ENCODE measurements at places on chromosomes 6 and 20. TPM values are rescaled to one million over a fixed set of nuclear protein-coding genes. Genes with fewer than 3 reads are reported as not detected.
A peak's percentile ranks its signal among the peaks of the same experiment; 100 is the strongest.

- no peak for DNase-seq
Measured at GRCh38 chr20:37518606-37519507, 2.2 kb upstream of the NNAT start.

- no peak for DNase-seq
Measured at GRCh38 chr6:12078014-12078413, 65.9 kb downstream of the HIVEP1 start.

- no peak for DNase-seq
Measured at GRCh38 chr6:56483929-56484328, 158.8 kb downstream of the DST start.

DNA sequence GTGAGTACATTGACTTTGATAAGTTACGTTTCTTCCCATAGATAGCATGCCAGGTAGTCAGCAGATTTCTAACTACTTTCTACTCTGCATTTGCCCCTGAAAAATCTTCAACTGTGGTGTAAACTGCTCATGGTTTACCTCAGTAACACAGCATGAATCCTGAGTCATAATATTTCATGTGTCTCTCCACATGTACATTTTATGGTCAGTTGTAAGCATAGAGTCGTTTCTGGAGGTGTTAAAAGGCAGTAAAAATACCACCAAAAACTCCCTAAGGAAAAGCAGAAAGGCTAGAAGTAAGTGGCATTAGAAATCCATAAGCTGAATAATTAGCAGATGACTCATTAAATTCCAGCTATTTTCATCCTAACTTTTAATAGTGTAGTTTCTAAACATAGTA, 4.1 kb upstream of the GPR63 start:
- DNase-seq, result no peak

DNA sequence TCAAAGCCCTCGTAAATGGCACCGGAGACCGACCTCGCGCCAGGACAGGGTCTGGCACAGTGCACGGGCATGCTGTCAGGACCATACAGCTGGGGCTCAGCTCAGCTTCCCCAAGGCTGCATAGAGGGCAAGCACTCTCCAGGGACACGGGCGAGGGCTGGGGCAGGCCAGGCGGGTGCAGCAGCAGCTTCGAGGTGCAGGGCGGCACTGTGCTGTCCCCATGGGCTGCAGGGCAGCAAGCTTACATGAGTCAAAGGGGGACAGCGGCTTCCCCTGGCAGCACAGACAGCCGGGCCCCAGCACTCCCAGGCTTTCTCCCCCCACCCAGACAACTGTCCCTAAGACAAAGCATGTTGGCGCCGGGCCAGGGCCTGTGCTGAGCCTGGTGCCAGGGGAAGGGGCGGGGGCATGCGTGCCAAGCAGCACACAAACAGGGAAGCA, 25.7 kb downstream of the PSMG4 start:
- DNase-seq, result no peak

GRCh38 chr6:92723390-92723931, 695.9 kb downstream of the EPHA7 start:
- no peak for DNase-seq

- DNase-seq, result peak; percentile 68
Measured at GRCh38 chr6:122730775-122731386, 48.6 kb upstream of the FABP7 start.

DNA sequence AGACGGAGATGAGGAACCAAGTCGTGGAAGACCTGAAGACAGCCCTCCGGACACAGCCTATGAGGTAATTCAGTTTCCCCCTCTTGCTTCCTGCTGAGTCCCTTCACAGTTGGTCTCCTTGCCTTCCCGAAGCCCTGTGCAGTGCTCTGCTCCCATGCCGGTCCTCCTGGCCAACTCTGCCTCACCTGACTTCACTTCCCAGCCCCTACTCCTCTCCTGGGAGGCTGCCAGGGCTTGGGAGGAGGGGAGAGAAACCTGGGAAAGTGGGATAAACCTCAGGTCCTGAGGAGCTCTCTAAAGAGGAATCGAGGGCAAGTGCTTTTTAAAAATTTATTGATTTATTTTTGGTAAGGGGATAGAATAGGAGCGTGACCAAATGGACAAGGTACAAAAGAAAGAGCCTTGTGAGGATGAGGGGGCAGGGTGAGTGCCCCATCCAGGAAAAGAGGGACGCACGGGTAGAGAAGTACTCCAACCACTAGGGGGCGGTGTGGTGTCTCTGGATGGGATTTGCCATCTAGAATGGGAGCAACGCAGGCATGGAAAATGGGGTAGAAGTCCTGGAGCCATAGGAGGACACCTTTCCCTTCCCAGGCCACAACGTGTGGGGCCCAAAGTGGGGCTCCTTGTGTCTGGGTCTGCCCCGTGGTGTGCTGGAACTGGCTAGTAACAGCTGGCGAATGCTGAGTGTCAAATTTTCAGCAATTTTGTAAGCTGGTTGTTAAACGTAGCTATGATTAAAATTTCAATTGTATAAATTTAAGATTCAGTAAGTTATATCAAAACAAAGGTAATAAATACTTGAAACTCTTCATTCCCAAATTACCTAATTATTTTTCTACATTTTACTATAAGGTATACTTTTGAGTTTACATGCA, 69.0 kb downstream of the MOCS1 start:
- DNase-seq, result peak; percentile 86

DNA sequence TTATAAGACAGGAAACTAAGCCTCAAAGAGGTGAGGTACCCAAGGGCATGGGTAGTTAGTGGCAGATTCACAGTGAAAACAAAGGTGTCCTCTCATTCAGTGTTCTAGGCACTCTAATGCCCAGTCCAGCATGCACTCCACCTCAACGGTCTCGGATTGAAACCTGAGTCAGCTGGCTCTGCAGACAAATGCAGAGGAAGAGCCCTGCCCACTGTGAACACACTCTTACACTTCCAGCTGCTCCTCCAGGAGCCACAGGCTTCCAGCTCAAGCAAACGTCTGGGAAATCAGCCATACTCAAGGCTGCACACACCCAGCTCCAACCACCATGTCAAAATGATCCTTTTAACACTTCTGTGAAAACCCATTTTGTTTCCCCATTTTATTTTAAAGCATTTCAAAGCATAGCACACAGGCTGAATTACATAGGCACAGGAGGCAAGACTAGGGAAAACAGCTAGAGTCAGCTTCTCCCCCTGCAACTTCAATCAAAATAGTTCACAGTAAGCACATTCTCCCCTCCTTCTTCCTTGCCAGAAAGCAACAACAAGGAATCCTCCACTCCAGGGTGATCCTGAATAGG, 3.0 kb upstream of the IL17A start:
- DNase-seq, result no peak

DNA sequence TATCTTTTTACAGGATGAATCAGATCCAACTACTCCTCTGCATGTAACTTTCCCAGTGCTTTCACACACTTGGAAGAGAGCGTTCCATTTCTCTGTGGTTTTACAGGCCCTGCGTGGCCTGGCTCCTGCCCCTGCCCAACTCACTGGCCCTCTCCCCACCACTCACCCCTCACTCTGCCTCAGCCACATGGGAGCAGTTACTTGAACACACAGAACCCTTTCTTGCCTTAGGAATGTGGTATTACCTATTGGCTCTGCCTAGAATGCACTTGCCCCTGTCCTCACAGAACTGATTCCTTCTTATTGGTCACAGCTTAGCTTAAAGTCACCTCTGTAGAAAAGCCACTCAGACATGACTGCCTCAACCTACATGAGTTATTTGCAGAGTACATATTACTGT, 108.4 kb downstream of the CRYBG1 start:
- no peak for DNase-seq

DNA sequence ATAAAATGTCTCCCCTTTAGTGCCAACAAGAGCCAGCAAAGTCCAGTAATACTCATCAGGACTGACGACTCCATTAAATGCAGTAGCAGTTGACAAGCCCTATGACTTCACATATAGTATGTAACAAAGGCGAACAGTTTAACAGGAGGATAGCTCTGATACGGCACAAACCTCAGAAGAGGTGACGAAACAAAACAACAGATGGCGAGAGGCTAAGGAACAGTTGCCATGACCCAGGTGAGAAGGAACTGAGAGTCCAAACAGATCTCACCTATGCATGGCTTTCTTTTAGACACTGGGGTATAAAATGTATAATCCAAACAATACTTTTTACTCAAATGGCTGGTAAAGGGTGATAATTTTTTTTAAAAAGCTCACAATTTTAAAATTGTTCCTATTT, 37.1 kb downstream of the SYNE1 start:
- no peak for DNase-seq

DNA sequence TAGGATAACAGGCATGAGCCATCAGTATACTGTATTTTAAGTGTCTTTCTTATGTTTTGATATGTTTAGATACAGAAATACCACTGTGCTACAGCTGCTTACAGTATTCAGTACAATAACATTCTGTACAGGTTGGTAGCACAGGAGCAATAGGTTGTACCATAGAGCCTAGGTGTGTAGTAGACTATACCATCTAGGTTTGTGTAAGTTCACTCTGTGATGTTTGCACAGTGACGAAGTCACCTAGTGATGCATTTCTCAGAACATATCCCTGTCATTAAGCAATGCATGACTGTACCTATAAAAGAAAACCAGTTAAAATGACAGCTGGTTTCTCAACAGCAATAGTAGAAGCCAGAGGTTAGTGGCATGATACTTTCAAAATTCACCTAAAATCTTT, 3.0 kb upstream of the ZBTB24 start:
- DNase-seq, result no peak

BTNL2 gene
- not detected for total RNA-seq

SCUBE3 gene
- 0.80 TPM for total RNA-seq

COL9A1 gene
- 3.6 TPM for total RNA-seq

MTRF1L gene
- total RNA-seq, result 32.5 TPM

CD40 gene
- total RNA-seq, result not detected

Measured in SK-MEL-5 (cell line).